Kidney (tissue), 22 donors: ENCODE measurements at places on chromosomes 4 and X. TPM values are rescaled to one million over a fixed set of nuclear protein-coding genes. Genes with fewer than 3 reads are reported as not detected.

The ADAM29 gene
- polyA plus RNA-seq, result not detected

The TRIM75 gene
- not detected for polyA plus RNA-seq

The GAGE12E gene
- polyA plus RNA-seq, result not detected

The MAGEA10 gene
- polyA plus RNA-seq, result not detected

The AKAP14 gene
- polyA plus RNA-seq, result not detected

The PNCK gene
- 5.5 TPM for polyA plus RNA-seq

The PSAPL1 gene
- not detected for polyA plus RNA-seq

The TMPRSS11A gene
- polyA plus RNA-seq, result not detected

The VCX3A gene
- not detected for polyA plus RNA-seq

The MXRA5 gene
- polyA plus RNA-seq, result 4.4 TPM

The RLIM gene
- 6.8 TPM for polyA plus RNA-seq

The XG gene
- 0.43 TPM for polyA plus RNA-seq

The REST gene
- 5.9 TPM for polyA plus RNA-seq
